ENCODE measurements at places on chromosomes 7 and 10. TPM values are rescaled to one million over a fixed set of nuclear protein-coding genes. Genes with fewer than 3 reads are reported as not detected.
A peak's percentile ranks its signal among the peaks of the same experiment; 100 is the strongest.

GRCh38 chr7:99844328-99844727 is 16.5 kb downstream of the CYP3A43 start:
- no peak for DNase-seq

- no peak for DNase-seq
Observed at GRCh38 chr7:48708635-48709034, 215.7 kb upstream of the CDC14C start.

The ERVW-1 gene
- not detected for total RNA-seq

The AHCYL2 gene
- total RNA-seq = 16.2 TPM

- no peak for DNase-seq
Observed at GRCh38 chr7:78510580-78511188, 712.1 kb downstream of the PHTF2 start.

DNA sequence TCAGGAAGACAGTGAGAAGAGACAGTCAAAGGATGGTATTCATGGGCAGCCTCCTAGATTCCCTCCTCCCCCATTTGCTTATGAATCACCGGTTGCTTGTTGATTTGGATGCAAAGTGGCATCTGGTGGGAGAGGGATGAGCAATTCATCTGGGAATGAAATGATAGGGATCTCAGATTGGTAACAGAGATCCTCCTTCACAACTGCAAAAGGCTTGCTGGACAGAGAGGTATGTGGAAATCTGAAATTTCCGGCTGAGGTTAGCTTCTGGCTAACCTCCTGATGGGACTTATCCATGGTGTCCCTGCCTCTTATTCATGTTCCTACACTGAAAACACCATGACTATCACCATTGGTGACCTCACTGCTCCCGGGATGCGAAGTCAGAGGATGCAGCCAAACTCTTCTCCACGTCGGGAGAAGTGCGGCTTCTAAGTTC is 48.4 kb upstream of the PODXL start:
- peak; percentile 80 for DNase-seq

DNA sequence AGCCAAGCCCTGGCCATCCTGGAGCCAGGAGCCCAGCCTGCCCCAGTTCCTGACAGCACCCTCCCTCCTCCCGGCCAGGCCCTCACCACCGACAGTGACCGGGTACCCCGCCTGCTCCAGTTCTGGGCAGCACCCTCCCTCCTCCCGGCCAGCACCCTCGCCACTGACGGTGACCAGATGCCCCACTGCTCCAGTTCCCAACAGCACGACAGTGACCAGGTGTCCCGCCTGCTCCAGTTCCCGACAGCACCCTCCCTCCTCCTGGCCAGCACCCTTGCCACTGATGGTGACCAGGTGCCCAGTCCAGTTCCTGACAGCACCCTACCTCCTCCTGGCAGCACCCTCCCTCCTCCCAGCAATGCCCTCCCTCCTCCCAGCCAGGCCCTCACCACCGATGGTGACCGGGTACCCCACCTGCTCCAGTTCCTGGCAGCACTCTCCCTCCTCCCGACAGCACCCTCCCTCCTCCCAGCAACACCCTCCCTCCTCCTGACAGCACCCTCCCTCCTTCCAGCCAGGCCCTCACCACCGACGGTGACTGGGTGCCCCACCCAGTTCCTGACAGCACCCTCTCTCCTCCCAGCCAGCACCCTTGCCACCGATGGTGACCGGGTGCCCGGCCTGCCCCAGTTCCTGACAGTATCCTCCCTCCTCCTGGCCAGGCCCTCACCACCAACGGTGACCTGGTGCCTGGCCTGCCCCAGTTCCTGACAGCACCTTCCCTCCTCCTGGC is 40.3 kb downstream of the VIPR2 start:
- no peak for DNase-seq

DNA sequence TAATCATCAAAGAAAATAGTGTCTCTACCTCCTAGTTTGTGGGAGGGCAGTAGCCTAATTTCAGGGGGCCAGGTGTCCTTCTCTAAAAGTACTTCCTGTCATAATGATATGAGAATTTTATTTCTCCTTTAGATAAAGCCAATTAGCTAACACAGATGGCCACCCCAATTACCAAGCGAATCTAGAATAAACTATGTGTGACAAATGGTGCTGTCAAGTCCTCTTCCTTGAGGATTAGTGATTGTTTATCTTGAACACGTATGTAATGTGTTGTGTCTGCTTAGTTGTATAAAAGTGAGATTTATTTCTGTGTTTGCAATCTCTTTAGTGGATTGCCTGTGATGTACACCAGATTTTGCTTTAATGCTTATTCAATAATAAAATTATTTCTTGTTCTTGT is 1120.0 kb downstream of the SORCS1 start:
- no peak for DNase-seq

GRCh38 chr10:89643431-89643811 is 1.6 kb downstream of the PANK1 start:
- no peak for DNase-seq

GRCh38 chr10:31759124-31759798 is 169.4 kb downstream of the ARHGAP12 start:
- peak; percentile 47 for DNase-seq

The TRIM50 gene
- total RNA-seq = not detected

GRCh38 chr7:115099906-115100305 is 178.0 kb downstream of the MDFIC start:
- no peak for DNase-seq

- no peak for DNase-seq
Observed at GRCh38 chr10:116687633-116688032, 54.7 kb downstream of the HSPA12A start.

DNA sequence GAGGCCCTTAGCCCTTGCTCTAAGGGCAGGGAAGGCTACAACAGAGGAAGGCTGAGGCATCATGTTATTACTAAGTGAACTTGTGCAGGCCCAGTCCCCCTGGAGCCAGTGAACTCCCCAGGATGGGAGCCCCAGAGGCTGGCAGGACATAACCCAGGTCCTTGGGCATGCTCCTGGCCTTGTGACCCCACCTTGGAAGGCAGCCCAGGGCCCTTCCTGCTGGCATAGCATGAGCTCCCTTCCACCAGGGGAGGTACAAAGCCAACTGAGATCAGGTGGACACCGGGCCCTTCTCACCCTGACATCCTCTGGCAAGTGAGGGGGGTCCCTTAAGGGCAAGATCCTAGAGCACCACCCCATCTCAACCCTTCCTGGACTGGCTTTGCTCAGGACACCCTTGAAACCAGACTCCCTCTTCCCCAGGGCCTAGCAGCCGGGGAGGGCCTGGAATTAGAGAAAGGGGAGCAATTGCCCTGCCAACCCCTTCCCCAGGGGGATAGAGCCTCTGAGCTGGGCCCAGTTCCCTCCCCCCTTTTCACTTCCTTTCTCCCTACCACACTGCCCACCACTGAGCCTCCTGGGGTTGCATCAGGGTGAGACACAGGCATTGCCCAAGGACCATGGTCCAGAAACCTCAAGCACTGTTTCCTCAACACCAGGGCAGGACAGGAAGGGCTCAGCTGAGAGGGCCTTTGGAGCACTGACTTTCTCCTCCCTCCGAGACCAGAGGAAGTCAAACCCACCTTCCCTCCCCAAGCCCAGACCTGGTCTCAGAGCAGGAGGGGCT is 1.8 kb upstream of the VSIR start:
- no peak for DNase-seq

DNA sequence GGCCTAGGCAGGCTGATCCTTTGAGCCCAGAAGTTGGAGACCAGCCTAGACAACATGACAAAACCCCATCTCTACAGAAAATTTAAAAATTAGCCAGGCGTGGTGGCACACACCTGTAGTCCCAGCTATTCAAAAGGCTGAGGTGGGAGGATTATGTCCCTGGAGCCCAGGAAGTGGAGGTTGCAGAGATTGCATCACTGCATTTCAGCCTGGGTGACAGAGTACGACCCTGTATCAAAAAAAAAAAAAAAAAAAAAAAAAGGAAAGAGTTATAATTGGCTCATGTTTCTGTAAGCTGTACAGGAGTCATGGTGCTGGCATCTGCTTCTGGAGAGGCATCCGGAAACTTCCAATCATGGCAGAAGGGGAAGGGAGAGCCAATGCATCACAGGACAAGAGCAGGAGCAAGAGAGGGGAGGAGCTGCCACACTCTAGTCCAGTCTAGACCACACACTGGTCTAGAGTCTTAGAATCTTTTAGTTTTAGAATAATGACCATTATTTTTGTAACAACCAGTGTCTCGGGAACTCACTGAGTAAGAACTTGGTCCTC is 16.8 kb downstream of the DOCK1 start:
- no peak for DNase-seq

The PSD gene
- total RNA-seq = 2.3 TPM

DNA sequence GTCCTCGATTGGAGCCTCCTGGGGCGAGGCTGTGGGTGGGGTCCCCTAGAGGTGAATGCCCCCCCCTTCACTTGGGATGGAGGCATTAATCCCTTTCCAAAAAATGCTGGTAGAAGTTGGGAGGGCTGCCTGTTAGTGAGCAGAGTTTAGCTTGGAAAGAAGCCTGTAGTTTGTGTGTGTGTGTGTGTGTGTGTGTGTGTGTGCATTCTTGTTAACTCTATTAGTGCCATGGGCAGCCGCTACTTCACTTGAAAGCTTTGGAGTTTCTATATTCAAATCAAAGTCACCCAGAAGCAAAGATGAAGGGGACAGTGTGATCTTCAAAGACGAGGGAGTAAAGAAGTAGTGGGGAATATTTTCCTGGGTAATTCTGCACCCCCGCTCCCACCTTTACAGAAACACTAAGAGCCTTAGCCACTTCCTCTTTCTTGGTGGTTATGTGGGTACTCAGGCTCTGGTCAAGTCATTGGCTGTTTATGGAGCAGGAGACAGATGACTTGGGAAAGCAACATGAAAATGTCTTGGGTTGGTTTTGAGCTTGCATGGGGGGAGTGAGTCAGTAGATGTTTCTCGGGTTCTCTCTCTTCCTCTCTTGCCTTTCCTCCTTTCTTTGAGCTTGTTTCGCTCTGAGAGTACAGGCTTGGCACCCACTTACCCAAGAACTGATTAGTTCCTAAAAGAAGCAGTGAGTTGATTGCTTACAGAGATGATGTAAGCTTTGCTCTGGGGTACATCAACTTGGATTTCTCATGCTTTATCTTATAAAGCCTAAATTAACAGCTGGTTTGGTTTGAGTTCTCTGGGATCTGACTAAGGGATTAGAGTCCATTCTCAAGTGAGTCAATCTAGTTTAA is 35.9 kb downstream of the TCF7L2 start:
- no peak for DNase-seq

DNA sequence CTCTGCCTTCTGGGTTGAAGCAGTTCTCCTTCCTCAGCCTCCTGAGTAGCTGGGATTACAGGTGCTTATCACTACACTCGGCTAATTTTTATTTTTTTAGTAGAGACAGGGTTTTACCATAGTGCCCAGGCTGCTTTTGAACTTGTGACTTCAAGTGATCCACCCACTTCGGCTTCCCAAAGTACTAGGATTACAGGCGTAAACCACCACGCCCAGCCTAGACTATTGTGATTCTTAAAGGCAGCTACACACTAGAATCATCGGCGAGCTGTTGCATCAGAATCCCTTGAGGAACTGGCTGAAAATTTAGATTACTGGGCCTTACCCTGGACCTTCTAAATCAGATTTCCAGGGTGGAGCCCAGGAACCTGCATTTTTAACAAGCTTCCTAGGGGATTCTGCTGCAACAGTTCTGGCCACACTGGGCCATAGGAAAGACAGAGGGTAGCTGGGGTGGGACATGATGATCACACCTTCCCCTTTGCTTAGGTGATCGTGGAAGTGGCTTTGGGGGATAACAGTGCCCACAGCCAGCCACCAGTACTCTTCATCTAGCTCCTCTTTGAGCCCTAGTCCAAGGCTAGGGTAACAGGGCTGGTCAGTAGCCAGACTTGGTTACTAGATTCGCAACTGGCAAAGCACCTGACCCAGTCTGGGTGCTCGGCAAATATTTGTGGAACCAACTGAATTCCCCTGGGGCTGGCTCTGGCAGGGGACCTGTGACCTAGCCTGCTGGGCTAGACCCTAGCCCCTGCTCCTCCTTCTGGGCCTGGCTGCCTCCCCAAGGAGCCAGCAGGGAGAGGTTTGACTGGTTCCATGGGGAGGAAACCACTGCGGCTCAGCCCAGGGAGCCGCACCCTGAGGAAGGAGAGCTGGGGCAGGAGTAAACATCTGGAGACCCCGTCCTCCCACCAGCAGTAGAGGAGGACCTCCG is 67.1 kb upstream of the DUSP5 start:
- no peak for DNase-seq

DNA sequence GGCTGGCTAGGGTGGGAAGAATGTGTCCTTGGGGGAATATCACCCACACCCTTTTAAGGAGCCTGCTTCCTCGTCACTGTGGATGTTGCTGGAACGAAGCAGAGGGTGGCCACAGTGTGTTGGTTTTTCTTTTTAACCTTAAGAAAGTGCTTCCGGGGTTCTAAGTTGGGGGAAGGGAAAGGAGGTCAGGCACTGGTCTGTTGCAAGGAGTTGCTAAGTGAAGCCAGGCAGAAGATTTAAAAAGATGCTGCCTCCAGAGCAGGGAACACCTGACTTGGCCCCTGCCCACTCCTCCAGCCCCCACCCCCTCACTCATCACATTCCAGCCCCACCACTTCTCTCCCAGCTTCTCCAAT is 213.1 kb downstream of the EMX2 start:
- DNase-seq = no peak

DNA sequence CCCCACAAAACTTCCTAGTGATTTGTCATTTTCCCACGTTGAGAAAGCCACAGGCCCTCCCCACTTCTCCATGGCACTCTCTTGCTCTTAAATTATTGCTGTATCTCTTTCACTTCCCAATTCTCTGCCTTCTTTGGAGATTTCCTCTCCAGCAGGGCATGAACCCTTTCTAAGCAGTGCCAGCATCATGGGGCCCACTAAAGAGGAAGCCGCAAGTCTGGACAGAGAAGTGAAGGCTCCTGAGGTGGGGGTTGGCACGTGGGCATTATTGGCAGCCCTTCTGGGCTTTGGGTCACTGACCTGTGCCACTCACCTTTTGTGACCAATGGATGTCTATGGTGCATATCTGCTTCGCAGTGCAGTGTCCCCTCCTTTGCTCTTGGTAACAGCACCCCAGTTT is 97.7 kb upstream of the TCF7L2 start:
- no peak for DNase-seq

GRCh38 chr10:9992661-9993060 is 1025.0 kb upstream of the CELF2 start:
- no peak for DNase-seq

The RAB11FIP2 gene
- total RNA-seq = 6.0 TPM

- DNase-seq = peak; percentile 33
Observed at GRCh38 chr10:46229144-46229563, 57.6 kb upstream of the ANTXRL start.

Data from PC-9 (cell line).